CD4-positive, alpha-beta T cell treated with Interleukin-15 for 4 hours (primary cell): ENCODE measurements at places on chromosomes 5 and 9.

DNA sequence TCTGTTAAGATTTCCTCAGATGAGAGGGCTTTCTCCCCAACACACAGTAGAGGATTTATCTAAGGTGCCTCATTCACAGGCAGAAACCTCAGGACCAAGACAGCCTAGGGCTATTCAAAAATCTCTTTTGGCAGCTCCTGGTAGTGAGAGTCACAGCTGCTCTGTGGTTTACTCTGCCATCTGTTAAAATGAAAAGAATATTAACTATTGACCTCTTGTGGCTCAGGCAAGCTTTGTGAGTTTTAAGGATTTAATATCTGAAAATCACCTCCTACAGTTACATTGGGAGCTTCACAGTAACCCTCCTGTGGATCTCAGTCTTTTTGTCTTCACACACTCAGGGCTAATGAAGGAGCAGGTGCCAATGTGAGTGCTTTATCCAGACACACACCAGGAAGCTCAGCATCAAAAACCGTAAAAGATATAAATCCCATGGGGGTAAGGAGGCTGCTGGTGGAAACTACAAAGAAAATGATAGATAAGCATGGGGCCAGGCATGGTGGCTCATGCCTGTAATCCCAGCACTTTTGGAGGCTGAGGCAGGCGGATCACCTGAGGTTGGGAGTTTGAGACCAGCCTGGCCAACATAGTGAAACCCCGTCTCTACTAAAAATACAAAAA is 29.7 kb downstream of the PPP1R2B start:
- no peak for DNase-seq

DNA sequence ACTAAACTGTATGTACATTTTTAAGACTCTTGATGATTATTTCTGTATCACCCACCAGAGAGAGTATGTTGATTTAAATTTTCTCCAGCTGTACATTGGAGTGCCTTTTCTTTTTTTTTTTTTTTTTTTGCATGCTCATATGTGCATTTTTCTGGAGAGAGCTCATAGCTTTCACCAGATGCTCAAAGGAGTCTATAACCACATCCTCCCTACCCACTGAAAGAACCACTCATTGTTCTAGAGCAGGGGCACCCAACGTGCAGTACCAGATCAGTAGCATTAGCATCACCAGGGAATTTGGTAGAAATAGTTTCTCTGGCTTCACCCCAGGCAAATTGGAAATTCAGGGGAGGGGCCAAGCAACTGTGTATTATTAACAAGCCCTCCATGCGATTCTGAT is 53.9 kb upstream of the TMEM171 start:
- no peak for DNase-seq

DNA sequence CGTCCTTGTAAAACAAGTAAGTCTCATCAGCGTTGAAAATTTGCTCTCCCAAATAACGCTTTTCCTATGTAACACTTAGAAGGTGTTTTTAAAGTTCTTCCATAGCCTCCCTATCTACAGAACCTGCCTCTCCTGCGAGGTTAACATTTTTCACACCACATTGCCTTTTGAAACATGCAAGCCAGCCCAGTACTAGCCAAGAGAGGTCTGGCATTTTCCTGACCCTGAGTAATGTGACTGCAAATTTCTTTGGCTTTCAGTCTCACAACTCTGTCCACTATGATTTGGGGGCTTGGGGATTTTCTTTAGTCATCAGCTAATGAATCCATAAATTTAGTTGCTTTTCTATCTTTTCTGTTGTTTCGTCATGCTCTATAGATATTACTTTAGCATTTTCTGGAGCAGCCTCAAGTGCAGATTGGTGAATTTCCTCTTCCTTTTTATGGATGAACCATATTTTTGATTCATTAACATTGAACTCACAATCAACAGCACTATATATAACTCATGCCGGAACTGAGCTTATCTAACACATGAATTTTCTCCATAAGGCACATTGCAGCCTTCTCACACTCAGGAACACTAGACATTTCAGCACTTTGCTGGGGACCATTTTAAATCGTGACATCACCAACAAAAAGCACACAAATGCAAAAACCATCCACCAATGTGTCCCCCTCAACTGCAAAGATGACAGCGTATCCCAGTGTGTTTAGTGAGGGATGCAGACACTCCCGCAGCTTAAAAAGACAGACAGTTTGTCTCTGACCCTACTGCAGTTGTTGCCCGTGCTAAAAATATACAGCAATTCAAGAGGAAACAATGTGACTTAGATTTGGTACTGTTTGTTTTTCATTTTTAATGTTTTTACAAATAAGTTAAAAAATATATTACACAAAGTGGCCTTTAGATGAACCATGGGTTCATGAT is 77.2 kb upstream of the SPATA31C2 start:
- no peak for DNase-seq

- DNase-seq: no peak
These were observed 719.4 kb downstream of the MAT2B start for GRCh38 chr5:164224772-164225171.

DNA sequence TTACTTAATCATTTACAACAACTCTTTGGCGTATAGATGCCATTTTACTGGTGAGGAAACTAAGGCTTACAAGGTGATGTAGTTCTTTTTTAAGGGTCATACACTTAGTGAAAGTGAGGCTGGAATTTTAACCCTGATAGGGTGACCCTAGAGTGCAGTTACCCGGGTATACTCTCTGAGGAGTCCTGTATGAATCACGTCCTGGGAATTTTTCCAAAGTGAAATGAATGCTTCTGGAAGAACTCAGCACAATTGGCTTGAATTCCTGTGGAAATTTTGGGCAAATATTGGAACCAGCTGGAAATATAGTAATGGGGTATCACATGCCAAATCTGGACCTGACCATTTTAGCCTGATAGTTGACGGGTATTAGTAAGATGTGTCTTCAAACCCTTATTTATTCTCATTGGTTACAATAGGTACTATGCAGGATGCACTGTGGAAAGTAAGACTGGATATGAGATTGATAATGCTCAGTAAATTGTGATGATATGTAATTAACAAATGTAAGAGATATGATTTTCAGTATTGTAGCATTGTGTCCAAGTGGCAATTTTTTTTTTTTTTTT is 14.8 kb downstream of the SUB1 start:
- DNase-seq: no peak

DNA sequence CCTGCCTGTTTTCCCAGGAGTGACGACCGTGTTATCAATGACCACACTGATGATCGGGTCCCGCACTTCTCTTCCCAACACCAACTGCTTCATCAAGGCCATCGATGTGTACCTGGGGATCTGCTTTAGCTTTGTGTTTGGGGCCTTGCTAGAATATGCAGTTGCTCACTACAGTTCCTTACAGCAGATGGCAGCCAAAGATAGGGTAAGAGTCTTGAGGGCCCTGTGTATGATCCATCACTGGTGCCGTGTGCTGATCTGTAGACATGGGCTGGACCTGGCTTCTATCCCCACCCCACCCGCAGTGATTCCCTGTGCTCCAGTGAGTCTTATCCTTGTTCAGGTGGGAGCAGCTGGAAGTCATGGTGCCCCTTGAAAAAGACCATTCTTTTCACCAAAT is 26.0 kb downstream of the GABRP start:
- DNase-seq: no peak

GRCh38 chr9:134434894-134435506 is 108.7 kb downstream of the RXRA start:
- no peak for DNase-seq

DNA sequence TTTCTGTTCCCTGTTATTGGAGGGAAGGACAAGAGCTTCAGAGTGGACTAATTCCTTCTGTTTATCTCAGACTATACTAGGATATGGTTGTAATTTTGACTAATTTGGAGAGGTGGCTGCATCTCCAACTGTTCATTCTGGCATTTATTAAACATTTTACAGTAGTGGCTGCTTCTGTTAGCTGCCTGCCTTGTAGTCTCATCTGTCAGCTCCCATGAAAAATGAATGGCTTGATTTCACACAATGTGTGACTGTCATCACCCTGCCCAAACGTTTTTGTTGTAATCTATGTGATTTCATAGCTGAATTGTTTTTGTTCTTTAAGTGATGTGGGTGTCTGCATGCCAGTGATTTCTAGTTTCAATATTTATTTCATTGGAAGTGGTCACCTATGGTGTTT is 459.4 kb upstream of the PTPRD start:
- DNase-seq: no peak

DNA sequence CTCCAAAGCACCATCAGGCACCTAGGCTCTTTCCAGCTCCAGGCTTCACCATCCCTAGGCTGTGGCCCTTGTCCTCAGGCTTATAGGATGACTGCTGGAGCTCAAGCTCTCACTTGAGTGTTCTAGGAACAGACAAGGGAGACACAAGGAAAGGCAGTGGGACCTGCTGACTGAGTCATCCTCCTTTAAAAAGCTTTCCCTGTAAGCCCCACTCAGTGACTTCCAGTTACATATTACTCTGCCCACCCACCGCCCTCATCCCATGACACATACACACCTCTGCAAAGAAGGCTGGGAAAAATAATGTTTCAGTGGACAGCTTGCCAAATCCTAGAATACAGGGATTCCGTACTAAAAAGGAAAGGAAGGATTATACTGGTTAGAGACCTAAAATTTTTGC is 154.2 kb upstream of the ZNF366 start:
- no peak for DNase-seq

GRCh38 chr9:36928670-36929349 is 105.3 kb downstream of the PAX5 start:
- DNase-seq: no peak

DNA sequence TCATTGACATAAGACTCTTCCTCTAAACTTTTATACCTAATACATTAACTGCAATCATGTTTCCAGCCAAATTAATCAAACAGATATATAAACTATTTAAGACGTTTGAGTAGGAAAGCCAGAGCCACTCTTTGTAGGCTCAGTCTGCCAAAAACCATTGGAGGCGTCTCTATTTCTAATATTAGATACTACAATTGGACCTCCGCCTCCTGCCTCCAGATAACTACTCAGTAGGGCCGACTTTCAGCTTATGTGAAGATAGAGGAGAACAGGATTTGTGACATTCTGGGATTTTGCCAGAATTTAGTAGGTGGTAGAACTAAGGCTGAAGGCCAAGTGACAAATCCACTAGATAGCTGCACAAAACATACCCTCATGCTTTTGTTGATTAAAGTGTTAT is 463.0 kb downstream of the CETN3 start:
- DNase-seq: no peak

- DNase-seq: no peak
These were observed 1.3 kb downstream of the MACIR start for GRCh38 chr5:103259705-103260355.

DNA sequence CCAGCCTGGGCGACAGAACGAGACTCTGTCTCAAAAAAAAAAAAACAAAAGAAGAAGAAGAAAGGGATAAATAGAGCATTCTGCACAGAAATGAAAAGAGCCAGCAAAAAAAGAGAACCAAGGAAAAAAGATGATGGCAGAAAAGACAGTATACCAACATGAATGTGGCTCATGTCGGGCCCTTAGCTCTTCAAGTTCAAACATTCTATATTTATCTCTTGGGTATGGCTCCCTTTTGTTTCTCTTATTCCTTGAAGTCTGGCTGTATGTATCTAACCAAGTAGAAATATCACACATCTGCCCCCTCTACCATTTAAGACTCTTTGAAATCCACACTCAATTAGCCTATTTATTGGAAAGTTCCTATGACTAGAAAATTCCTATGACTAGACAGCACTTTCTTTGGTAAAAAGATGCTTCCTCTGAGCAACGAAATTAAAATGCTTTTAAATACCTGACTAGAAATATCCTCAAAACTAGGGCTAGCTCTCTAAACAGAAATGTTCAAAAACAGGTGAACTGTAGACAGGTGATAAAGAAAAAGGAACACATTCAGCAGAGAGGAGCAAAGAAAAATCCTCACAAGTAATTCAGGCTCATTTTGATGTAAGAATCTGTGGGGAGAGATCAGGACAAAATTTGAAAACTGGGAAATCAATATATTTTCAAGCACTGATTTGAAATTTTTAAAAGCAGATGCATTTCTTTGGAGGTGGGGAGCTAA is 2.6 kb downstream of the SELENOP start:
- DNase-seq: no peak

DNA sequence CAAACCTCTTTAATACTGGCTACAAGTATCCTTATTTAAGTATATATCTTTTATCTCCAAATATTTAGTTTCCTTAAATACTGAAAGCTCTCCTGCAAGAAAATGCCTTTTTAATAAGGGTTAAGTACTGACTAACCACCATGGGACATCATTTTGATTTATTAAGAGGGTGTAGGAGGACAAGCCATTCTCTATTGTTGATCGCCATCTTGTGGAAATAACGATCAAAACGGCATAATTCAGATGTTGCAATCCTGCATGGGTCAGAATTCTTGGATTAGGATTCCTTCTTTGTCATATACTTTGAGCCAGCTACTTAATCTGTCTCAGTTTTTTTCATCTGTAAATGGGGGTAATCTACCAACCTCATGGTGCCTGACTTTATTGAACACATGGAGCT is 28.7 kb upstream of the C5orf46 start:
- DNase-seq: no peak

GRCh38 chr5:55134053-55134722 is 25.8 kb upstream of the GPX8 start:
- peak; percentile 11 for DNase-seq

- DNase-seq: no peak
These were observed 20.0 kb upstream of the SPATA31E1 start for GRCh38 chr9:87862536-87863268.

DNA sequence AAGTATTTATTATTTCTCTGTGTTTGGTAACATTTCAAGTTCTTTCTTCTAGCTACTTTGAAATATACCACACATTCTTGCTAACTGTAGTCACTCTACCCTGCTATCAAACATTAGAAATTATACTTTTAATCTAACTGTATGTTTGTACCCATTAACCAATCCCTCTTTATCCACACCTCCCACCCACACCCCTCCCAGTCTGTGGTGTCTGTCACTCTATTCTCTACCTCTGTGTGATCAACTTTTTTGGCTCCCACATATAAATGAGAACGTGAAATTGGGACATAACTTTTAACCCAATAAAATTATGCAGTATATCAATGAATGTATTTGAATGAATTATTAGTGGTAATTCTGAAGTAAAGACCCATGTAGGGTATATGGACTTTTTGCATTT is 79.7 kb downstream of the PBX3 start:
- DNase-seq: no peak

GRCh38 chr5:61397238-61397637 is 65.2 kb downstream of the ZSWIM6 start:
- no peak for DNase-seq

- DNase-seq: no peak
These were observed 82.6 kb downstream of the KIAA1958 start for GRCh38 chr9:112569186-112569585.

GRCh38 chr5:157575381-157576020 is at the start of gene ADAM19:
Gene ADAM19 (minus strand): TSS chr5:157575775. CDS start chr5:157575696, 79 bp downstream.
- DNase-seq: peak; percentile 54

GRCh38 chr9:126511411-126511810 is 102.3 kb upstream of the LMX1B start:
- no peak for DNase-seq

GRCh38 chr5:168216989-168217388 is 74.5 kb upstream of the WWC1 start:
- no peak for DNase-seq

DNA sequence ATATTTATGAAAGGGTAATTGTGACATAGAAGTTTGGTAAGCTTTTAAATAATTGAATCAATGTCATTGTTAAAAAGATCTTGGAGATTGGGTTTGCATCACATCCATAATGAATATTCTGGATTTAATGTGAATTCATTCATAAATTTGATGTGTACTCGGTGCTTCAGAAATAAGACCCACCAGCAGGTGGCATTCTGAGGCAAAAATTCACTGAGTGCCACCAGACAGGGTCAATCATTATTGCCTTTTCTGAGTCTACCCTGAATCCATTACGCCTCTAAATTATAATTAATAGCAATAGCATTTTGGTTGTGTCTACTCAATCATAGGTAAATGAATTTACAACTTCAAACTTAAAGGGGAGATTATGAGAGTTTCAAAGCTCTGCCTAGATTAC is 1.0 kb downstream of the TRPC7 start:
- DNase-seq: no peak
